ENCODE measurements at places on chromosomes 3 and 15.

GRCh38 chr15:68402432-68403160 is 29.4 kb downstream of the ITGA11 start:
- no peak for DNase-seq

DNA sequence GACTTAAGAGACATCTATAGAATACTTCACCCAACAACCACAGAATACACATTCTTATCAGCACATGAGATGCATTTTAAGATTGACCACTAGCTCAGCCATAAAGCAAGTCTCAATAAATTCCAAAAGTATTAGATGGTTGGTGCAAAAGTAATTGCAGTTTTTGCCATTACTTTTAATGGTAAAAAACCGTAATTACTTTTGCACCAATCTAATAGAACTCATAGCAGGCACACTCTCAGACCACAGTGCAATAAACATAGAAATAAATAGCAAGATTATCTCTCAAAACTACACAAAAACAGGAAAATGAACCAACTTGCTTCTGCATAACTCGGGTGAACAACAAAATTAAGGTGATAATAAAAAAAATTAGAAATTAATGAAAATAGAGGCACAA is 33.7 kb upstream of the PPM1L start:
- DNase-seq = no peak

- DNase-seq = no peak
Observed at GRCh38 chr3:81274671-81275070, 486.8 kb downstream of the GBE1 start.

DNA sequence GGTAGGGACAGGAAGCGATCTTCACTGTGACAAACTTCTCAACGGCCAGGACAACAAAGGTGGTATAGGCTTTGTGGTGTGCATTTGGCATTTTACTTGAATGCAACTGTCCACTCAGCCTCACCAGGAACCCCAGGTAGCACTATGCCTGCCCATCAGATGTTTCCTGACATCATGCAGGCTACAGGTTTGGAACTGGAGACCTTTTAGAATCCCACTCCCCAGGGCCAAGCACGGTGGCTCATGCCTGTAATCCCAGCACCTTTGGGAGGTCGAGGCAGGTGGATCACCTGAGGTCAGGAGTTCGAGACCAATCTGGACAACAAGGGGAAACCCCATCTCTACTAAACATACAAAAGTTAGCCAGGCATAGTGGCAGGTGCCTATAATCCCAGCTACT is 9.6 kb downstream of the STARD5 start:
- DNase-seq = no peak

Data from NCI-H2029 (cell line).